ENCODE measurements at places on chromosomes 1 and 21. TPM values are rescaled to one million over a fixed set of nuclear protein-coding genes. Genes with fewer than 3 reads are reported as not detected.

DNA sequence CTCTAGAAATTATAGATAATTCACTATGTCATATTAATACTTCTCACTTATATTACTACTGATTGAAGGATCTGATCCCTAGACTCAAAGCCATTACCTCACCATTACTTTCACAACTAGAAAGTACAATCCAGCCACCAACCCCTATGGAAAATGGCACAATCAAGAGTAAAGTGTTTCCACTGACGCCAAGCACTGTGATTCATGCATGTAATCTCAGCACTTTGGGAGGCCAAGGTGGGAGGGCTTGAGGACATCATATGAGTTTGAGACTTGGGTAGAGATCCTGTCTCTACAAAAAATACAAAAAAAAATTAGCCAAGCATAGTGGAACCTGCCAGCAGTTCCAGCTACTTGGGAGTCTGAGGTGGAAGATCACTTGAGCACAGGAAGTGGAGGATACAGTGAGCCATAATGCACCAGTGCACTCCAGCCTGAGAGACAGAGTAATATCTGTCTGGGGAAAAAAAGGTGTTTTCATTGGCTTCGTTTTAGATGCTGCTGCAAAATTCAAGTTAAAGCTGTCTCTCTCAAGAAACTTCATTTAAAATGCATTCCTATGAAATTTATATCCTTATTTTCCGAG lies 126.5 kb downstream of the AKT3 start:
- DNase-seq: no peak

GRCh38 chr1:6505367-6506209 lies 14.1 kb upstream of the PLEKHG5 start:
- no peak for DNase-seq

GRCh38 chr1:226821719-226822085 lies 48.7 kb upstream of the PSEN2 start:
- DNase-seq: no peak

DNA sequence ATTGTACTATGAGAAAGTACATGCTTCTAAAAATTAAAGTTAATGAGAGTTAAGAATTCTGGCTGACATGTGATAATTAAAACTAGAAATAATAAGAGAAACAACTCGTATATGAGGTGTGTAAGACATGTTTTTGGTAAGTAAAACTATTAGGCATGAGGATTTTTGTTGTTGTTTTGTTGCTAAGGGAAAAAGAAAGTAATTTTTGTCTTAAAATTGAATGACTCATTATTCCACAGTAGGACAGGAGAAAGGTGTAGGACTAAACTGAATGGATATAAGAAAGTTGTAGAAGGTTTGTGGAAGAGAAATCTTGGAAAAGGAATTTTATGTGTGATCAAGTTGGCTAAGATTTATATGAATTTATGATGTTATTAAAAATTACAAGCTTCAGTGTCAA lies 54.8 kb downstream of the TBX19 start:
- DNase-seq: no peak

GRCh38 chr1:25167269-25168192 lies 64.8 kb downstream of the SYF2 start:
- no peak for DNase-seq

DNA sequence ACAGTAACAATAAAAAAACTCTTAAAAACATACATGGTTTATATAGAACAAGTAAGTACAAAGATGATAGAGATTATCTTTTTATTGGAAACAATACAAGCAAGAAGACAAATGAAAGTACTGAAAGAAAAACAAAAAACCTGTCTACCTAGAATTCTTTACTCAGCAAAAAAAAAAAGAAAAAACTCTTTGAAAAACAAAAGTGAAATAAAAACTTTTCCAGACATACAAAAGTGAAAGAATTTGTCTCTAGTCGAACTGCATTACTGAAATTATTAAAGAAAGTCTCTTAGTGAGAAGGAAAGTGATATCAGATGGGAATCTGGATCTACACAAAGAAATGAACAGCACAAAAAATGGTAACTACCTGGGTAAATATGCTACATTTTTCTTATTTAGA lies 2.7 kb upstream of the HMCN1 start:
- DNase-seq: no peak

DNA sequence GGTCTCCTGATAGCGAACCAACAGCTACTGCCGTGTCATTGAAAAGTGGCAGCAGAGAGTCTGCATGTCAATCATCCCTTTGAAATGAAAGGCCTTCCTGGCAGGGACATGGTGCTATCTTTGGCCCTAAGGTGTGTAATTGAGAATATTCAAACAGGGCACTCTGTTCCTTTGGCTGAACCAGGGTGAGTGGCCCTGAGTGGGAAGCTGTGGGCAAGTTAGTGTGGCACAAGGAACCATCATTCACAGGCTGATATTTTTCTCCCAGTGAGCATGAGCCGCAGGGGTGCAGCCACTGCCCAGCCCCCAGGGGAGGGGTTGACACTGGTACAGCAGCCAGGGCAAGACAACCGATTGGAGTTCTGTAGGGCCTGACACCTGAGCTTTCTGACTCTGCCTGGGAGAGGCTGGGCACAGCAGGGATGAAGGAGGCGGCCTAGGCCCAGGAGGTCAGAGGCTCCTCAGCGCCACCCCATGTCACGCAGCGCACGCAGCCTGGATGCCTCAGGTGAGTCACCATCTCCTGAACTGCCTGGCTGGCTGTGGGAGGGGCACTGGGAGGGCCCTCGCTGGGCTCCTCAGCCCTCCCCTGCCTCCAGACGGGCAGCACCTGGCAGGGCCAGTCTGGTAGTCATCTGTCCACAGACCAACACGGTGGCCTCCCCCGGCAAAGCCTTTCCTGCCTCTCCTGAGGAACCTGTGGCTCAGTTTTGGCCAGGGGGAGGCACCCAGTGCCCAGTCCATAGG lies 13.2 kb downstream of the QSOX1 start:
- no peak for DNase-seq

- no peak for DNase-seq
Observed at GRCh38 chr21:31929548-31929947, 56.7 kb downstream of the HUNK start.

GRCh38 chr1:89151047-89151446 lies 24.8 kb downstream of the GBP7 start:
- DNase-seq: no peak

DNA sequence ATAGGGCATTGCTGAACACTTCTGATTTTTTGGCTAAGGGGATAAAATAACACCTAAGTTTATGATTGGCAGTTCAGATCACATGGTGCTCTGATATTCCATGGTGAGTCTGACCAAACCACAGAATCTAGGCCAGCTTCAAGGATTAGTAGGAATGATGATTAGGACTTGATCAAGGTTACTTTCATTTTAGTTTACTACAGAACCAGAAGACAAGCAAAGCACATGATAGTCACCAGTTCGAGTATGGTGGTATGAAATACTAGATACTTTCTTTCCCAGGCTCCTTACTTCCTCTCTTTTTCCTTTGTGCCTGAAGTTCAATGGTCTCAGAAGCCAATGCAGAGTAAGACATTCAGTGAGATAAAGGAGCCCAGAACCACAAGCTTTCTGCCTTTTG lies 26.6 kb downstream of the S100A10 start:
- DNase-seq: no peak

DNA sequence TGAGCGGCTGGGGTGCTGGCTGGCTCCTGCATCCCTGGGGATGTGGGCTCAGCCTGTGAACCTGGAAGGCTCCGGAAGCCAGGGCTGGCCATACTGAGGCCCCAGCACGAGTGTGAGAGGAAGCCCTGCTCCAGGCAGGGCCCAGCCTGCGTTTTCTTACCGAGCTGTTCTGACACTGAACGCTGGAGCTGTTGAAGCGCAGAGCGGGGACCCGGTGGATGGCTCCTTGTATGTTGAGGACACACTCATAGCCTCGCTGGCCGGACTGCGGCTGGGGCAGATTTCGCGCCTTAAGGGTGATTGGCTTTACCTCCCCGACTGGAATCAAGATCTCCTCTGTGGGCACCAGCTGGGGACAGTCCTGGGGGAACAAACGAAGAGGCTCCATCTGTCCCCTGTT lies 160.0 kb downstream of the PLXNA2 start:
- DNase-seq: no peak

DNA sequence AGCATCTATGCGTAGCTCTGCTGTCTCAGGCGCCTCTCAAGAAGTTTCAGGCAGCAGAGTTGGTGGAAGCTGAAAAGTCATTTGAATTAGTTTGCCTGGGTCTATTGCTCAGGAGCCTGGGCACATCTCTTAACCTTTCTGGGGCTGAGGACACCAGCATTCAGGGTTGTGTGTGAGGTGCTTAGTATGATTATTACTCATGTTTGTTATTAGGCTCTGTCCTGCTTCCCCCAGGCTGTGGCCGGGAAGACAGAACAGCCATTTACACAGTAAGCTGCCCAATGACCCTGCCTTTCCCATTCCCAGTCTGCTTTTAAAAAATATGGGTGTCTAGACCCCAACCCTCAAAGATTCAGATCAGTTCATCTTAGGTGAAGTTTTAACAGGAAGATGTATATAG lies 53.9 kb upstream of the CACNA1E start:
- no peak for DNase-seq

- DNase-seq: no peak
Observed at GRCh38 chr1:66283622-66284041, 250.3 kb upstream of the SGIP1 start.

GRCh38 chr1:107081102-107081501 lies 24.6 kb downstream of the PRMT6 start:
- no peak for DNase-seq

DNA sequence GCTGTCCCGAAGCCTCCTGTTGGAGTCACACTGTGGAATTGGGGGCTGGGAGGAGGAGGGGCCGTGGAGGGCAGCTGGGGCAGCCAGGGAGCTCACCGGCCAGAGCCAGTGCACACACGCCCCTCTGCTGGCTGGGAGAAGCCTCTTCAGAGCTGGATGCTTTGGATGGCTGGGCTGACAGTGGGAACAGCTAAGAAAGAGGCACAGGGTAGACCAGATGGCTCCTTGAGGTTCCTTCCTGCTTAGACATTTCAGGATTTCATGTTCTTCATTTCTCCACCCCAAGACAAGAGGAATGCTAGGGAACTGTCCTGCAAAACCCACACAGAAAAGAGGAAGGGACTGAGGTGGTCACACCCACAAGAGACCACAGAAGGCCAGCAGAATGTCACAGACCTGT lies 254.8 kb upstream of the VAMP3 start:
- no peak for DNase-seq

DNA sequence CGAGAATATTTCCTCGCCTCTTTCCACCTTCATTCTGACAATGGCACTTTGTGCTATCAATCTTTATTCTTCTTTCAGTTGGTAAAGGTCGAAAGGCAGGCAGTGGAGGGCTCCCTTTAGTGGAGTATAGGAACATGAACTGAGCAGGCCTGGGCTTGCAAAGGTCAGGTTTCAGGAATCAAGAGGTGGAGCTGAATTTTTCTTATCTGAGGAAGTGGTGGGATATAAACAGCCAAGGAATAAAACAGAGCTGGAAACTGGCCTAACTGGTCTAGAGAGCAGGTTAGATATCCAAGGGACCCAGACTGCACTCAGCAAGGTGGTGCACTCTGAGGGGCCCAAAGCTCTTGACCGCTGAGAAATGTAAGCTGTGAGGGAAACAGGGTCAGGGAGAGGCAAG lies 99.1 kb downstream of the PLA2G4A start:
- DNase-seq: no peak

- no peak for DNase-seq
Observed at GRCh38 chr21:30447056-30447455, 7.0 kb downstream of the KRTAP15-1 start.

DNA sequence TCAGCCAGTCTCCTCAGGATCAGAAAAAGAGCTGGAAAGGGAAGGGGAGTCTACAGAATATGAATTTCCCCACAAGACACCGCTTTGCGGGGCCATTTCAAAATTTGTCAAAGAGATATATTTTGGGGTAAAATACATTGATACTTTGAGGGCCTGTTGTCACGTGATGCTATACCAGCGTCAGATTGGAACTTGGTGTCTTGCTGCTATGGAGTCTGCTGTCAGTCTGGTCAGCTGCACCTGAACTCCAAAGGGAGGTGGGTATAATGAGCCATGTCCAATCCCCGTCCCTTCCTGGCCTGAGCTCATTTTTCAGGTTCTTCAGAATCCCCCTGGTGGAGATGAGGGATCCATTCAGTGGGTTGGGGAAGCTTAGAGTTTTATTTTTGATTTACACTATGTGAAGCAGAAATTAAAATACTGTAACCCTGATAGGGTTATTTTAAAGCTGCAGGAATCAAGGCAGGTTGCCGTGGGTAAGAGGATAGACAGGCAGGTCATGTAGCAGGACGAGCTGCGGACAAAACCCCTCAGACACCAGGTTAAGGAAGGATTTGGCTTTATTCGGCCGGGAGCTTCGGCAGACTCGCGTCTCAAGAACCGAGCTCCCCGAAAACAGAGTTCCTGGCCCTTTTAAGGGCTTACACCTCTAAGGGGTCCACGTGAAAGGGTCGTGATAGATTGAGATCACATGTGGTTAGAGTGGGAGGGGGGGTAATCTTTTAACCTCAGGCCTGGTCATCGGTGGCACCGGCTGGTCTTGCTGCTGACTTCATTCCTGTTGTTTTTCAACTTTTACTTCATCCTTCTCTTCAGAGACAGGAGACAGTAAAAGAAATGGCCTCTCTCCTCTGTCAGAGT lies 2.2 kb upstream of the POFUT2 start:
- DNase-seq: no peak

Gene ANGPTL7
- total RNA-seq: not detected

Gene OR2L13
- total RNA-seq: not detected

Gene PCP4
- not detected for total RNA-seq

Gene SMPDL3B
- not detected for total RNA-seq

Gene RGS7
- not detected for total RNA-seq

Gene CD2
- total RNA-seq: 178 TPM

Gene RGSL1
- not detected for total RNA-seq

All from naive thymus-derived CD8-positive, alpha-beta T cell (primary cell).